ENCODE measurements at places on chromosomes 7 and 10.

DNA sequence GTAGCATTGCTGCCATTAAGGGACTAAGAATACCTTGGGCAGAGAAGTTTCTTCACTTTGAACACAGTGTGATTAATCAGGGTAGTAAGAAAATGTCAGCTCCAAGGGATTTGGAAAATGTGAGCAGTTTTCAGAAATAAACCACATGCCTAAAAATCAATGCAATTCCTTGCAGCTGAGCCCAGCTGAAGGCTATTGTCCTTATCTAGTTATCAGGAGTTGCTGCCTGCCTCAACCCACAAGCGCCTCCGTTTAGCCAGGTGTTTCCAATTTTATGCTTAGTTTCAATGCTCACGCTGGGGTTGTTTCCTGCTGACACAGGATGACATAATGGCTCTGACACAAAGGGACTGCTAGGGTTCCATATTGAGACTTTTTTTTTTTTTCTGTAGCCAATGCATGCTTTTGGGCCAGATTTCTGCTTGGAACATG is 132.3 kb upstream of the ANK3 start:
- no peak overlapping the region for H3K27ac ChIP-seq
- no peaks in the 10 kb centered on the region for H3K27me3 ChIP-seq
- H3K4me3 ChIP-seq = no peak overlapping the region
- peak; percentile 71 for DNase-seq
- H3K36me3 ChIP-seq = no peaks in the 10 kb centered on the region

DNA sequence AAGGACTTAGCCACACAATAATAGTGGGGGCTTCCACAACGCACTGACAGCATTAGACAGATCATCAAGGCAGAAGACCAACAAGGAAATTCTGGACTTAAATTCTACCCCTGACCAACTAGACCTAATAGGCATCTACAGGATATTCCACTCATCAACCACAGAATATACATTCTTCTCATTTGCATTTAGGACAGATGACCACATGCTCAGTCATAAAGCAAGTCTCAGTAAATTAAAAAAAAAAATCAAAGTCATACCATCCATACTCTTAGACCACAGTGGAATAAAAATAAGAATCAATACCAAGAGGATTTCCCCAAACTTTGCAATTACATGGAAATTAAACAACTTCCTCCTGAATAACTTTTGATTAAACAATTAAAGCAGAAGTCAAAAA is 155.9 kb downstream of the CDK14 start:
- H3K27ac ChIP-seq = no peak overlapping the region
- H3K4me3 ChIP-seq = no peak overlapping the region
- H3K27me3 ChIP-seq = no peaks in the 10 kb centered on the region
- DNase-seq = no peak

DNA sequence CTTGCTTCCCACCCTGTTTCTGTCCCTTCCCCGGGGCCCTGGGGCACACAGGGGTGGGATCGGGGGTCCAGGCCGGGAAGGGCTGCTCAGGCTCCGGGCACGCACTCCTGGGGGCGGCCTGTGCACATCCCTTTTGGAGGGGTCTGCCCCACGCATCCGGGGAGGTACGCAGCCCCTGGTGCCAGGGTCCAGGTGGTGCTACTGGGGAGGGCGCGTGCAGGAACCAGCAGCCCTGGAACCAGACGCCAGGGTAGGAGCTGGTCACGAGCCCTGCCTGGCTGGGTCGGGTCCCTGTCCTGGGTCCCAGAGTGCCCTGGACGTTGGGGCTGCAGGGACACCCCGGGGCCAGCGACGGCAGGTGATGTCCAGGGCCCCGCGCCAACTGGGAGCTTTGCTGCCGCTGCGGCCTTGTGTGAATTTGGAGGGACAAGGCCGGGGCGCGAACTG is 53.4 kb downstream of the GLRX3 start:
- DNase-seq = no peak
- H3K27me3 ChIP-seq = no peaks in the 10 kb centered on the region
- H3K4me3 ChIP-seq = no peak overlapping the region
- peaks cover 2% of the 10 kb centered on the region for H3K36me3 ChIP-seq

DNA sequence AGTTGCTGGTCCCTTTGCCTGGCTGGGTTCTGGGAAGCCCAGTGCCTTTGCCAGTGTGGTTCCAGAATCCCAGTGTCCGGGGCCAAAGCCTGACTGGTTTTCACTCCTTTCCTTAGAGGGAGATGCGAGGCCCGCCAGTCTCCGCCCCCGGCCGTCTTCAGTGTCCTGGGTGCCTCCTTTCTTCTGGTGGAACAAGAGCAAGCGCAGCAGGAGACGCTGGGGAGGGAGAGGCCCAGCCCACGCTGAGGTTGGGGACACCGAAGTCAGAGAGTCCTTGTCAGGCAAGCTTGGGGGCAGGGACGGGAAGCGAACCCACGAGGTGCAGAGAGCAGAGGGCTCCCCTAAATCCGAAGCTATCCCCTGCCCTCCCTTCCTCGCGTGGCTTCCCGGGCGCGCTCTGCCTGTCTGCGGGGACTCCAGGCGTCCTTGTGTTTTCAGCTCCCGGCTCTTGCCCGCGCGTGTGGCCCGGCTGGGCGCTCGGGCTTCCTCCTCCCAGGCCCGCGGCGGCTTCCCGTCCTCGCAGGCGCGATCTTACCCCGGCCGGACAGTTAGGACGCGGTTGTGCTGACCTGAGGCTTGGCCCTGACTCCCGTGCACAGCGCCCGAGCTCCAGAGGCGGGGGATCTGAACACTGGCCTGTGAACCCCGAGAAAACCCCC is 60.6 kb upstream of the UBE3C start:
- no peak overlapping the region for H3K27ac ChIP-seq
- peaks cover 4% of the 10 kb centered on the region for H3K27me3 ChIP-seq
- peak; percentile 11 for DNase-seq

- DNase-seq = no peak
- H3K27me3 ChIP-seq = no peaks in the 10 kb centered on the region
- no peaks in the 10 kb centered on the region for H3K36me3 ChIP-seq
These were observed 16.6 kb downstream of the TAC1 start for GRCh38 chr7:97748482-97748881.

DNA sequence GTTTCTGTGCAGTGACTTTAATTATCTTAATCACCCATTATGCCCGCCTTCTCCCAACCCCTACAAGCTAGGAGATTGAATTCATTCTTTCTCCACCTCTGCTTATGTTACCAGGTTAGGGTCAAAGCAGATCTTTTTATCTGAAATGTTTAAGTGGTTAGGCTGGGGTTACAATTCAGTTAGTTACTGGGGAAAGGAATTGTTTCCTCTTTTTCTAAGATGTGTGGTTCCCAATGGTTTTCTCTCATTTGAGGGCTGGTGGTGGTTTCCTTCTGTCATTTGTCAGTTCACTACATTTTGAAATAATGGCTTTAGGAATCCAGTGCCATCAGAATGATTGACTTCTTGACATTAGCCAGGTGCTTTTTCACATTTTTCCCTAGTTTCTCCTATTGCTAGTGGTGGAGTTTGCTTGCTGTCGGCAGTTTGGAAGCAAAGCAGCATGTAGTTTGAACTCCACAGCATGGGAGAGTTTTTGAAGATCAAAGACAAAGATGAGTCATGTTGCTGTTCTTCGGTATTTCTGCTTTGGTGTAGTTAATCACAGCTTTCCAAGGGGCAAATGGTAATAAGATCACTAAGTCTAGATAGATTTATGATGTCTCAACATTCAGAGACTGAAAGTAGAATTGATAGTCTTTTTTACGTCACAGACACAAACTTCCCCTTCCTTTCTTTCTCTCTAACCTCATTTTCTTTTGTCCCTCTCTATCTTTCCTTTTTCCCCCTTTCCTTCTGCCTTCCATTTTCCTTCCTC is 168.2 kb downstream of the SND1 start:
- H3K27ac ChIP-seq = peak overlapping the region; percentile 49
- no peaks in the 10 kb centered on the region for H3K27me3 ChIP-seq
- no peak overlapping the region for H3K4me3 ChIP-seq
- DNase-seq = peak; percentile 80
- no peaks in the 10 kb centered on the region for H3K36me3 ChIP-seq

DNA sequence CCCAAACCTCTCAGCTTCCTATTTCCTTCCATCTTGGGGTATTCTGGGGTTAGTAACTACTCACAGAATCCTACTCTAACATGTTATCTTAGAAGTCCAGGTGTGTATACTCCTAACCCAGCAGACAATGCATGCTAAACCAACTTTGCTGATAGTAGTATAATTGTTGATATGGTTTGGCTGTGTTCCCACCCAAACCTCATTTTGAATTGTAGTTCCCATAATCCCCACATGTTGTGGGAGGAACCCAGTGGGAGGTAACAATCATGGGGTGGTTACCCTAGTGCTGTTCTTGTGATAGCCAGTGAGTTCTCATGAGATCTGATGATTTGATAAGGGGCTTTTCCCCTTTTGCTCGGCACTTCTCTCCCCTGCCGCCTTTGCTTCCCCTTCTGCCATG is 135.1 kb downstream of the CHRM2 start:
- H3K36me3 ChIP-seq = no peaks in the 10 kb centered on the region
- H3K27me3 ChIP-seq = no peaks in the 10 kb centered on the region
- no peaks in the 10 kb centered on the region for H3K4me1 ChIP-seq
- no peak overlapping the region for H3K27ac ChIP-seq
- H3K4me3 ChIP-seq = no peak overlapping the region
- peak; percentile 48 for DNase-seq

DNA sequence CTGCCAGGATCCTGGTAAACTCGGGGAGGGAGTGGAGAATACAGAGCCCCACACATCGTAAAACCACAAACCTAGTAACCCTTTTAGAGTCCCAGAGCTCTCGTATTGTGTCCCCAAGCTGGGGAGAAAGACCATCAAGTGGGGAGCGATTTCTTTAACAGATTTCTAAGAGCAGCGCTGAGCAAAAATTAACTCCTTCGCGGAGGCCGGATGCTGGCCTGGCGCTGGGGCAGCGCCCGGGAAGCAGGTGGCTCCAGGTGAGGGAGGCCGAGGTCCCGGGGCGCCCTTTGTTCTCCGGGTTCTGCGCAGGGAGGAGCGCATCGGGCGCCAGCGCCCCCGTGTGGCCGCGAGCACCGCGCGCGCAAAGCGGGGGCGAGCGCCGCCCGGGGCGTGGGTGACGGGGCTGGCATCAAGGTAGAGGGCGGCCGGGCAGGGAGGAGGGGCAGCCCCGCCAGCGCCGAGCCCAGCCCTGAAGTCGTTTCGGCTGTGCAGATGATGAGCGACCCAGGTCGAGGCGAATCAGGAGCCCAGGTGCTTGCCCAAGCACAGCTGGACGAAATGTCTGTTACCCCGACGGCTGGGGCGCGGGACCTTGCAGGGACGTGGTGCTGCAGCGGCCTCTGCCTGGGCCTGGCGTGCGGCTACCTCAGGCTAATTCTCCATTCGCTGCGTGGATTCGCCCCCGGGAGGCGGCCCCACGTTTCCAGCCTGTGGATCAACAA is 10.4 kb upstream of the FGFR2 start:
- no peak overlapping the region for H3K4me3 ChIP-seq
- H3K27me3 ChIP-seq = no peaks in the 10 kb centered on the region
- peak; percentile 46 for DNase-seq
- H3K27ac ChIP-seq = no peak overlapping the region
- H3K36me3 ChIP-seq = no peaks in the 10 kb centered on the region

- no peak overlapping the region for H3K4me3 ChIP-seq
- no peak overlapping the region for H3K27ac ChIP-seq
- H3K36me3 ChIP-seq = no peaks in the 10 kb centered on the region
- H3K27me3 ChIP-seq = no peaks in the 10 kb centered on the region
- H3K4me1 ChIP-seq = peaks cover 3% of the 10 kb centered on the region
These were observed 1153.3 kb downstream of the SORCS1 start for GRCh38 chr10:106011250-106011649.

DNA sequence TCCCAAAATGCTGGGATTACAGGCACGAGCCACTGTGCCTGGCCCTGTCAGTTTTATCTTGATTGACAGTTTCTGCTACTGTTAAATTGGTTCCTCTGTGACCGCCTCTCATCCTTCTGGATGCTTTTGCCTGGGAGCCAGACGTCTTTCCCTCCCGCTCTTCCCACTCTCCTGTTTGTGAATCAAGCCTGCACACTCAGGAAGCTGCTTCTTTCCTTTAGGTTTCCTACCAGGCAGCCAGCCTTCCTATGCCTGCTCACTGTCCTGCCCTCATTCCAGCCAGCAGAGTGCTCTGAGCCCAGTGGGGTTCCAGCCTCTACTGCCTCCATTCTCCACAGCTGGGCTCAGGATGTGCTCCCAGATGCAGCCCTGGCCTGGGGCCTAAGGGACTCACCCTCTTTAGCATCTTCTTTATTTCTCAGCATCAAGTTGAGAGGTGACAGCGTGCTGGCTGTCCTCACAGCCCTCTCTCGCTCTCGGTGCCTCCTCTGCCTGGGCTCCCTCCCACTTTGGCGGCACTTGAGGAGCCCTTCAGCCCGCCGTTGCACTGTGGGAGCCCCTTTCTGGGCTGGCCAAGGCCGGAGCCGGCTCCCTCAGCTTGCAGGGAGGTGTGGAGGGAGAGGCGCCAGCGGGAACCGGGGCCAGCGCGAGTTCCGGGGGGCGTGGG is 5.1 kb downstream of the SH2D4B start:
- no peak overlapping the region for H3K27ac ChIP-seq
- peaks cover 3% of the 10 kb centered on the region for H3K4me1 ChIP-seq
- no peaks in the 10 kb centered on the region for H3K27me3 ChIP-seq
- no peak overlapping the region for H3K4me3 ChIP-seq
- no peak for DNase-seq

DNA sequence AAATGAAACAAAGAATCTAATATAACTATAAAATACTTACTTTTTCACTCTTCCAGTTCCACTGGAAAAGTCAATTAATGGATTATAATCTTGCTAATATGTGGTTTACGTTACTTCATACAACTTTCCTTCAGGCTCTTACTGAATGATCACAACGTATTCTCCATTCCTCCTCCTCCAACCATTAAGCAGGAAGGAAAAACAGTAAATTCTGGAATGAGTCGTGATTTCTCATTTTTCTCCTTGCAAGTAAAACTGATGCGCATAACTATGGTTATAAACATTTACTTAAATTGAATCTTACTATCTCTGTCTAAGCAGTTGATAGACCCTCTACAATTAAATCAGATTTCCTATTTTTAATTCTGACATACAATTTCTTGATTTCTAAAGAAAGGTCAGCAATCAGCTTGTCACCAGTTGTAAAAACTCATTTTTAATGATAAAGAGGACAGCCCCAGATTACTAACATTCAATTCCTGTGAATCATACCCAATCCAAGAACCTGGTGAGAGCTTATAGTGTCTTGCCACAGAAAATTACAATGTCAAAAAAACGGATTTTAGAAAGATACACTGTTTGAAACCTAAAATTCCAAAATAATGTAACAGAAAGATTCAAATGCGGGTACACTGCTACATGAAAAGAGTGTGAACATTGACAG is 64.3 kb downstream of the EZH2 start:
- H3K4me1 ChIP-seq = no peaks in the 10 kb centered on the region
- DNase-seq = no peak
- no peak overlapping the region for H3K4me3 ChIP-seq
- no peak overlapping the region for H3K27ac ChIP-seq
- peaks cover 1% of the 10 kb centered on the region for H3K36me3 ChIP-seq

GRCh38 chr7:130951303-130951975 is 217.4 kb upstream of the KLF14 start:
- H3K36me3 ChIP-seq = no peaks in the 10 kb centered on the region
- no peak for DNase-seq
- H3K27ac ChIP-seq = no peak overlapping the region

GRCh38 chr10:122132331-122132755 is 138.8 kb upstream of the BTBD16 start:
- DNase-seq = peak; percentile 82
- no peak overlapping the region for H3K27ac ChIP-seq
- H3K36me3 ChIP-seq = no peaks in the 10 kb centered on the region
- H3K4me1 ChIP-seq = no peaks in the 10 kb centered on the region

GRCh38 chr10:80452640-80453039 is 1.5 kb upstream of the TSPAN14 start:
- peaks cover 9% of the 10 kb centered on the region for H3K4me1 ChIP-seq
- H3K36me3 ChIP-seq = no peaks in the 10 kb centered on the region
- no peak overlapping the region for H3K27ac ChIP-seq
